Activated CD4-positive, CD25-positive, alpha-beta regulatory T cell (primary cell): ENCODE measurements at places on chromosomes 2 and 18.

- no peak for DNase-seq
Observed at GRCh38 chr2:163692611-163693482, 43.0 kb downstream of the FIGN start.

GRCh38 chr2:239227661-239228371 lies 173.0 kb downstream of the HDAC4 start:
- no peak for DNase-seq

DNA sequence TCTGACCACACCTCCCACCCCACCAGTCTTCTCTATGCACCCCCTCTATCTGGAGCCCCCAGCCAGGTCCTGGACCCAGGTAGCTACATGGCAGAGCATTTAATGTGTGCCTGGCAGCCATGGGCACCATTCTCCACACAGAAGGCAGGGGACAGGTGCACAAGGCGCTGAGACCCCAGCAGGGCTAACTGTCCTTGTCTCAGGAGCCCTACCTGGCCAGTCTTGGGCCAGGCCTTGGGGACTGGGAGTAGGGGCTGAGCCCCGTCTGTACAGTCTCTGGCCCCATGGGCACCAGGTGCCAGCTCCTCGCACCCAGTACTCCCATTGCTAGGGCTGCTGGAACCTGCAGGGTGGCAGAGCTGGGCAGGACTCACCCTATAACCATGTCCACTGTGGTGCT lies 2.9 kb downstream of the GNLY start:
- DNase-seq = no peak

- DNase-seq = no peak
Observed at GRCh38 chr2:168091986-168092385, 155.4 kb downstream of the STK39 start.

DNA sequence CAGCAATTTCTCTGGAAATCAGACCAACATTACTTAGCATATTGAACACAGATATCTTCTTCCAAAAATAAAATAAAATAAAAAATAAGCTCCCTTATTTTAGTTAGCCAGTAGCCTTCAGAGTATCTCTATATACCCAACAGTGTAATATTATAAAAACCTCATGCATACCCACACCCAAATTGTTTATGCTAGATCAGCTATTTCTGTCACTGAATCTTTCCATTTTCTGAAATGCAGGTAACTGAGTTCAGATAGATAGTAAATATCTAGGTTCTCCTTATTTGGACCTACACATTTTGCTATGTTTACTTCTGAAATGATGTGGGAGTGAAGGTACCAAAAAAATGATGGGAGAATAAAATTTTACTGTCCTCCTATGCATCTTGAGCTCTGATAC lies 39.9 kb downstream of the TTC21B start:
- DNase-seq = no peak

GRCh38 chr18:76515576-76515975 lies 20.5 kb upstream of the ZNF516 start:
- DNase-seq = no peak

GRCh38 chr18:58861353-58861752 lies 3.3 kb upstream of the ZNF532 start:
- DNase-seq = no peak

GRCh38 chr2:162126527-162126926 lies 25.5 kb downstream of the GCG start:
- no peak for DNase-seq
